ENCODE measurements at places on chromosomes 11 and 22.

DNA sequence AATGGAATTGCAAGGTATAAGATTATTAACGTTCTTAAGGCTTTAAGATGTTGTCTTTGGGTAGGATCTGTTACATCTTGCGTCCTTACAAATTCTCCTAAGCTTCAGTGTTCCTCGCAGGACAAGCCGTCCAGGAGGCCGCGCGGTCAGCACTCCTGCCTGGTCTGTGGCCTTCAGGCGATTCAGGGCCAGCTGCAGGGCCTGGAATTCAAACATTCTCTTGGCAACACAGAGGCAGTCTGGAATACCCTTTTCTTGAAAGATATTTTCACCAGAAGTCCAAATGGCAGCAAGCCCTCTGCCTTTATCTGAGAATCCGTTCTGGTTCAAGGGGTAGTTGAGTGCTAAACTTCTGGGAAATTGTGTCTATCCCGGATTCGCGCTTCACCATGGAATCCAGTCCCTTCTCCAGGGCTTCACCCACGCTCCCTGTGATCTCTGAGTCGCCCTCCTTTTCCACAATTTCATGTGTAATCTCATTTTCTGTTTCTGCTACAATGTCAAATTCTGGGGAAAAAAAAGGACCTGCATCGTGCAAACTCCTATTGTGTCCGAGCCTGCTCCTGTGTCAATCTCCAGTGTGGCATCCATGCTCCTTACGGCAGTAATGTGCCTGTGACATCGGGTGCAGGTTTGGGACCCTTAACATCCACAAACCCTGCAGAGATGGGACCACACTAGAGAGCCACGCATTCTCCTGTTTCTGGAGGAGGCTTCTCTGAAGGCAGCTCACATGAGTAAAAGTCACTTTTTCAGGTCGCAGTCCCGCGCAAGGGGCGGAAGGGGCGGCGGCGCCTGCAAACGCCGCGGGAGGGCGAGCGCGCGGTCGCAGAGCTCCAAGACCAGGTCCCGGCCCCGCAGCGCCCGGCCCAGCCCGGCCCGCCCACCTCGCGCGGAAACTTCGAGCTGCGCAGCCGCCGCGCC lies 25.4 kb upstream of the SORL1 start:
- no peak for DNase-seq

DNA sequence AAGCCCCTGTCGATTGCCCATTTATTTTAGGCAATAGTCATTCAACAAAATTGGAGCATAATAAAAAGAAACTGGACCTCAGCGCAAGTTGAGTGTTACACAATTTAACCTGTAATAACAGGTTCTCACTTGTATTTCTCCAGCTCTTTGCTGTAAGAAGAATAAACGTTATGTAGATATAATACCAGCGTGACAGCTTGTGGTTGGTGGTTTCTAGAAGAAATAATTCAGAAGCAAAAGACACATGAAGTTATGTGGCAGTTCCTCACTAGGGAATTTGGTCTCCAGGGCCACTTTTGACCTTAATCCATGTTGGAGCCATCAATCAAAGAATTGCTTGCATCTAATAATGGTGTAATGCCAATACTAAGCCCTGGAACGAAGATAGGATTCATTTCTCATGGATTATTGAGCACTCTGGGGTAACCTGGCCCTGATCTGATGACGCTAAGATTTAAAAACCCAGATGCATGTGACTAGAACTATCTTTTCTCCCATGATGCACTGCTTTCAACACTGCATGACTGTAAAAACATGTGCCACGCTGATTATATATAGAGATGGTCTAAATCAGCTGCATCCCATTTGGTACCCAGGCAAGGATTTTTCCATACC lies 129.7 kb upstream of the LDLRAD3 start:
- DNase-seq: no peak

- DNase-seq: no peak
Observed at GRCh38 chr11:19814421-19814820, 101.8 kb downstream of the NAV2 start.

DNA sequence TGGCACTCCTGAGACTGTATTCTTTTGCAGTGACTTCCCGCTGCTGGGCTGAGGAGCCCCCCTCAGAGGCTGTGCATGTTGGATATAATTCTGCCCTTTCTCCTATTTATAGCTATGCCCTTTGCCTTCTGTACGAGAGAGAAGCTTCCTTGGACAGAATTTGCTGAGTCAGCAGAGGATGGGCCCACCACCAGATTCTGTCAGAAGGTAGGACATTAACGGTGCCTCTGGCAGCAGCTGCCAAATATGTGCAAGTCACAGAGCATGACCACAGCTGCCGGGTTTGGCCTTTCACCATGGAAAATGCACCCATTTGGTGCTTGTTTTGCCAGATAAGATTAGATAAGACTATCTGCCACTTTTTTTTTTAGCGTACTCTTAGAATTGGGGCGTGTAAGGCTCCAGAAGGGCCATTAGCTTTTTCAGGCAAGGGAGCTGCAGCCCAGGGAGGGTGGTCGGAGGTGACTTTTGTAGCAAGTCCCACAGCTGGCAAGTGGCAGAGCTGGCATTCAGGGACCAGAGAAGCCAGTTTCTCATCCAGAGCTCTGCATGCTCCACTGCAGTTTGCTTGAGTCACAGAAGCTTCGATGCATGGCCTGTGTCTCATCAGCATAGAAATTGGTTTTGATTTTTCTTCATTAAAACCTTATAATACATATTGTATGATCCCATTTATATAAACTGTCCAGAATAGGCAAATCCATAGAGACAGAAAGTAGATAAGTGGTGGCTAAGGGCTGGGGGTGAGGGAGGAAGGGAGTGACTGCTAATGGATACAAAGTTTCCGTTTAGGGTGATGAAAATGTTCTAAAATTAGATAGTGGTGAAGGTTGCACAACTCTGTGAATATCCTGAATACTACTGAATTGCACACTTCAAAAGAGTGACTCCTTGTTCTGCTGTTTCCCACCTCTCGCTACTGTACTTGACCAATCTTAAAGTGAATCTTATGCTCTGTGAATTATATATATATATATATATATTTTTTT lies 15.8 kb downstream of the UPB1 start:
- no peak for DNase-seq
